ENCODE measurements at places on chromosomes 13 and 19.
A peak's percentile ranks its signal among the peaks of the same experiment; 100 is the strongest.

- peak; percentile 69 for DNase-seq
These were observed 6.7 kb downstream of the NAPSA start for GRCh38 chr19:50358483-50359327.

DNA sequence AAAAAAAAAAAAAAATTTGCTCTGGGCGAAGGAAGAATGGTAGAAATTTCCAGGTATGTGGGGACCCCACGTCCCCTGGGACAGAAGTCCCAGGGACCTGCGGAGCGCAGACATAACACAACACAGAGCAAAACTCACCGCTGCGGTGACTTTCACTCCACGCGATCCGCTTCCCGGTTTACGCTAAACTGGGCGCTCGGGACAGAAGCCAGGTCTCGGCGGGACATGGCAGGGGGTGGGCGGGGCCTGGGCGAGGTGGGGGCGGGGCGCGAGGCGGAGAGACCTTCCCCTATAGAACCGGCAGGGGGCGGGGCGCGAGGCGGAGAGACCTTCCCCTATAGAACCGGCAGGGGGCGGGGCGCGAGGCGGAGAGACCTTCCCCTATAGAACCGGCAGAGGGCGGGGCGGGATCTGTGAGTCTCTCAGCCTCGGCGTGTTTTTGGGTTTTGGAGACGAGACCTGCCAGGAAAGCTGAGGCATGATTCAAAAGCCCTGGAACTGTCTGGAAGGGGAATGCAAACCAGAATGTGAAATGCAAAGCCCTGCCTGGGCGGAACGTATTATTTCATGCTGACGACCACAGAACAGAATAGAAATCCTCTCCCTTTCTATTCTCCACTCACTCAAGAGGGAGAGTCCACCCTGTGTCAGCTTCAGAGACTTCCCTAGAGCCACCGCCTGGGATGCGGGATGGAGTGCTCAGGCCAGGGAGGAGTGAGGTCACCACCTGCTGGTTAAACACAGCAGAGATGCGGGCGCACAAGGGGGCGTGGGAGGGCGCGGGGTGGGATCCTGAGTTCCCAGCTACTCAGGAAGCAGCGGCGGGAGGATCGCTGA, 20.2 kb upstream of the ERVV-1 start:
- DNase-seq: peak; percentile 72

- DNase-seq: no peak
These were observed 23.6 kb downstream of the ZNF541 start for GRCh38 chr19:47549261-47549862.

DNA sequence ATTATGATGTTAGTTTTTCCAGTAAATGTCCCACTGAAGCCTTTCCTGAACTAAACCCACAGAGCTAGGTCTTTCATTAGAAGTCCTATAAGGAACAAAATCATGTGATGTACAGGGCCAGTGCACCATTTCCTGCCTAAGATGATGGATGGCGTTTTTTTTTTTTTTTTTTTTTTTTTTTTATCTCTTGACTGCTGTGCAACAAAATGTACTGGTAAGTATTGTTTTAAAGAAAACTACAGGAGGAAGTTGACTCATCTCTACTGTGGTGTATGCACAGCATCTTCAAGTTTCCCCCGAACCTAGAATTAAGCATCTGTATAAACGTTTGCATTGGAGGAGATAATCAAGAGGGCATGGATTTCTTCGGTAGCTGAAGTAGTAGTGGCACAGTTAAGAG, 197.5 kb downstream of the NBEA start:
- DNase-seq: no peak

DNA sequence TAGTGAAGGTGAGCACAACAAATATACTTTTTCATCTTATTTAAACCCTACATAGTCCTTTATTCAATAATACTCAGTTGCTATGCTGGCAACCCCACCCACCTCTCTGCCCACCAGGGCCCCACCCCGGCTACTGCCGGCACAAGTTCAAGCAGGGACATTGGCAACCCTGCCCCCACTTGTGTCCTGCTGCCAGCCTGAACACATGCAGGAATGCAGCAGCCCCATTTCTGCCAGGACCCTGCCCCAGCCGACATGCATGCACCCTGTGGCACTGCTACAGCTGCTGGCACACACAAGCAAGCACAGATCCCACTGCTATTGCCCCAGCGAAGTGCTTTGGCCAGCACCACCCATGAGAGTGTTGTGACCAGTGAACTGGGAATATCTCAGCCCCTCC, 289.8 kb downstream of the COG6 start:
- DNase-seq: no peak

DNA sequence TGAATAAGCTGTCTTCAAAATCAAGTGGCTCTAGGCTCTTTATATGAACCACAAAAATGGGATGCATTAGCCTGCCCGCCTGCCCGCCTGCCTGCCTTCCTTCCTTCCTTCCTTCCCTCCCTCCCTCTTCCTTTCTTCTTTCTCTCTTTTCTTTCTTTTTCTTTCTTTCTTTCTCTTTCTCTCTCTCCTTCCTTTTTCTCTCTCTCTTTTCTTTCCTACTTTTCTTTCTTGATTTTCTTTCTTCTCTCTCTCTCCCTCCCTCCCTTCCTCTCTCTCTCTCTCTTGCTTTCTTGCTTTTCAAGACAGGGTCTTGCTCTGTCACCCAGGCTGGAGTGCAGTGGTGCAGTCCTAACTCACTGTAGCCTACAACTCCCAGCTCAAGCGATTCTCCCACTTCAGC, 26.9 kb downstream of the F2RL3 start:
- no peak for DNase-seq

- no peak for DNase-seq
These were observed 1697.9 kb downstream of the PCDH9 start for GRCh38 chr13:65532231-65532630.

All from stimulated activated CD4-positive, alpha-beta T cell treated with anti-CD3 and anti-CD28 coated beads, Interleukin-4, amount 100 ng/mL, for 48 hours (primary cell).